ENCODE measurements at places on chromosomes 3 and 15. TPM values are rescaled to one million over a fixed set of nuclear protein-coding genes. Genes with fewer than 3 reads are reported as not detected.

Gene TGM4
- total RNA-seq, result under 0.01 TPM

Gene DGKG
- 2.5 TPM for total RNA-seq

Gene CILP
- total RNA-seq, result 0.79 TPM

Gene IL20RB
- total RNA-seq, result 2.3 TPM

Gene EPHB3
- 15.5 TPM for total RNA-seq

Gene NPAP1
- under 0.01 TPM for total RNA-seq

Gene PPP1R14D
- total RNA-seq, result not detected

Gene GP5
- total RNA-seq, result under 0.01 TPM

Gene MST1R
- 0.86 TPM for total RNA-seq

Gene CLDN18
- not detected for total RNA-seq

Gene GNAT1
- not detected for total RNA-seq

Gene GORASP1
- total RNA-seq, result 30.3 TPM

Gene WDR53
- total RNA-seq, result 4.9 TPM

Gene SAXO2
- total RNA-seq, result 0.32 TPM

Gene FANCD2
- 3.6 TPM for total RNA-seq

Gene FRMD5
- total RNA-seq, result 9.3 TPM

Gene EPHA3
- 0.16 TPM for total RNA-seq

Measured in bronchial smooth muscle cell (primary cell).